Tibial nerve (tissue), 4 donors: ENCODE measurements at places on chromosomes 2 and 18. TPM values are rescaled to one million over a fixed set of nuclear protein-coding genes. Genes with fewer than 3 reads are reported as not detected.
A peak's percentile ranks its signal among the peaks of the same experiment; 100 is the strongest.

The EPB41L5 gene
- 15.1 TPM for total RNA-seq

- no peak for DNase-seq
- peaks cover 31% of the 10 kb centered on the region for H3K4me1 ChIP-seq
- H3K27ac ChIP-seq: peak overlapping the region; percentile 61
- peak overlapping the region; percentile 76 for H3K4me3 ChIP-seq
- no peaks in the 10 kb centered on the region for H3K36me3 ChIP-seq
Observed at GRCh38 chr2:240998706-240998994, 232 bp downstream of the SNED1 start.

The PFN4 gene
- total RNA-seq: 1.7 TPM

- H3K27ac ChIP-seq: no peak overlapping the region
- no peak for DNase-seq
- H3K36me3 ChIP-seq: no peaks in the 10 kb centered on the region
- no peak overlapping the region for H3K4me3 ChIP-seq
Observed at GRCh38 chr18:57538614-57539013, 47.9 kb downstream of the FECH start.

GRCh38 chr18:73986711-73987110 lies 160.9 kb downstream of the FBXO15 start:
- DNase-seq: no peak
- no peak overlapping the region for H3K27ac ChIP-seq
- no peaks in the 10 kb centered on the region for H3K4me1 ChIP-seq
- no peaks in the 10 kb centered on the region for H3K27me3 ChIP-seq
- H3K36me3 ChIP-seq: no peaks in the 10 kb centered on the region
- H3K4me3 ChIP-seq: no peak overlapping the region

GRCh38 chr2:147045113-147045512 lies 799.7 kb upstream of the ACVR2A start:
- no peaks in the 10 kb centered on the region for H3K36me3 ChIP-seq
- H3K27ac ChIP-seq: no peak overlapping the region
- DNase-seq: peak; percentile 20
- no peak overlapping the region for H3K4me3 ChIP-seq

The ZNF407 gene
- 18.6 TPM for total RNA-seq

GRCh38 chr2:233424154-233424951 lies 70.1 kb downstream of the DGKD start:
- H3K4me1 ChIP-seq: no peaks in the 10 kb centered on the region
- H3K36me3 ChIP-seq: no peaks in the 10 kb centered on the region
- DNase-seq: no peak
- no peak overlapping the region for H3K4me3 ChIP-seq

DNA sequence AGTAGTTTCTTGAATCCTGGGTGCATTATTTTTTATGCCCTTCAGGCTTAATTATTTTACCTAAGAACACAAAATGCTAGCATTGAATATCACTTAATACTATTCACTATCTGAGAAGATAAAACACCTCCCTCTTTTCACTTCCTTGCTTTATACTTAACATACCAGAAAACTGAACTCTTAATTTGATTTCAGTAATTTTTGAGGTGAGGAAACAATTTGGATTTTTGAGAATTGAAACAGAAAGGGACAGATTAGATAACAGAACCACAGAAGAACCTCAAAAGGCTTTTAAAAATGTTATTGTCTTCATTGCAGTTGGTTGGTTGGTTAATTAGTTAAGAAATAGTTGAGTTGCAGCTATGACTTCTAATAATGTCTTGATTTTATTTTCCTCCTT lies 69.5 kb downstream of the GPD2 start:
- no peak overlapping the region for H3K27ac ChIP-seq
- peaks cover 3% of the 10 kb centered on the region for H3K4me1 ChIP-seq
- H3K27me3 ChIP-seq: no peaks in the 10 kb centered on the region

DNA sequence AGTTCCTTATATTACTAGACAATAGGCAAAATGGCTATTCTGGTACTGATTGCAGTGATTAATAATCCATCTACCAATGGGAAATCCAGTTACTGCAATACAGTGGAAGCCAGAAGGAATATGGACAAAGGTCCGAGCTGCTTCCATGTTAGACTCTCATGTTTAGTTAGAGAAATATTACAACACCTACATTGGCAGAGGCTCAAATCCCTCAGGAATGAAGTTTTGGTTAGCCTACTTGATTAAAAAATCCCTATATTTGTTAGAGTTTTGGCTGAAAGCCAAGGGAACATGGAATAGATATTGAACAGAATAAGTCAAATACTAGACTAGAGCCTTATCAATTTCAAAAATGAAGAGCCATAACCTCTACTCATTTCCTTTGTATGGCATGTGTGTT lies 48.5 kb downstream of the ARL6IP6 start:
- no peak overlapping the region for H3K27ac ChIP-seq
- DNase-seq: no peak
- no peaks in the 10 kb centered on the region for H3K4me1 ChIP-seq
- H3K36me3 ChIP-seq: no peaks in the 10 kb centered on the region
- H3K4me3 ChIP-seq: no peak overlapping the region

DNA sequence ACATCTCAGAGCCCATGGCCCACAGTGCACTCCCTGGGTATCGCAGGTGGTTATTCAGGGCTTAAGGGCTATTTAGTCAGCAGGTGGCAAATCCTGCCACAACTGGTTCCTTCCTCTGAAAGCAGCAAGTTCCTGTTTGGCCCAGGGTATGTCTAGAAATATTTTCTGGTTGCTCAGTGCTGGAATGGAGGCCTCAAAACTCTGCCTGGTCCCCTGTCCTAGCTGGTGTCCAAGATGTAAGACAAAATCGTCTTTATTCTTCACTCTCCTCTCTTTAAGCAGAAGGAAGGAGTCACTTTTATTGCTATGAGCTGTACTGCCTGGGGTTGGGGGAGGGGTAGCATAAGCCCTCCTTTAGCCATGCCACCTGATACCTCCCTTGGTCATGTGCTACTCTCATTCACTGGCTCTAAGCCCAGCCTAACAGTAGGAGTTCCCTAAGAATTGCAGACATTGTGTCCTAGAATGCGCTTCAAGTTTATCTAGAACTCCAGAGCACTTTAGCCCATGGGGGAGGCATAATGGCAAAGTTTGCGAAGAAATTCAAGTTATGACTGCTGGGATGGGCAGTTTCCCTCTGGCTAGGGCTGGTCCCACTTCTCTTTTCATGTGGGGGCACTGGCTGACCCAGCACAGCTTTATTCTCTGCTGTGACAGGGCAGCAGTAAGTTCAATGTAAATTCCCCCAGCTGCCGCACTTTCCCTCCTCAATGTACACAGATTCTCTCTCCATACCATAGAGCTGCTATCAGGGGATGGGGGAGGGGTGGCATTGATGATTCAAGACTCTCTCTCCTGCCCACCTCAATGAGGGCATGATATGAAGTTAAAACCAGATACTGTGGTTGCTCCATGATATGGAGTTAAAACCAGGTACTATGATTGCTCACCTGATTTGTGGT lies 27.1 kb upstream of the CWC22 start:
- H3K4me1 ChIP-seq: no peaks in the 10 kb centered on the region
- no peak overlapping the region for H3K27ac ChIP-seq
- no peaks in the 10 kb centered on the region for H3K36me3 ChIP-seq
- DNase-seq: no peak

- H3K27me3 ChIP-seq: no peaks in the 10 kb centered on the region
- no peaks in the 10 kb centered on the region for H3K36me3 ChIP-seq
- H3K4me1 ChIP-seq: peaks cover 3% of the 10 kb centered on the region
- no peak for DNase-seq
Observed at GRCh38 chr18:79365701-79366100, 30.0 kb upstream of the NFATC1 start.

DNA sequence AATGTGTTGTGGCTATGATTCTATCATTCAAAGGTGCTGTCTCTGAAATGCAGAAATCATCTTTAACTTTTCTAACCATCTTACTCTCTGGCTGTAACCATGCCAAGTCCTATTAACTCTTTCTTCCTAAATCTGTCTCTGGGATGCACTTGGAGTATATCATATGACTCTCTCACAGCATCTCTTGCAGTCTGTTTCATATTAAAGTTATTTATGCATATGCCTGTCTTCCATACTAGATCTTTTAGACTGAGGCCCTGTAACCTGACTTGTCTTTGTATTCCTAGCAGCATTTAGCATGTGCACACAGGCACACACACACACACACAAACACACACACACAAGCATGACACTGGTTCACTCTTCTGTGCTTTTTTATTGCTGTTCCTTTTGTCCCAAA lies 320.6 kb downstream of the ETAA1 start:
- no peak overlapping the region for H3K4me3 ChIP-seq
- DNase-seq: no peak

DNA sequence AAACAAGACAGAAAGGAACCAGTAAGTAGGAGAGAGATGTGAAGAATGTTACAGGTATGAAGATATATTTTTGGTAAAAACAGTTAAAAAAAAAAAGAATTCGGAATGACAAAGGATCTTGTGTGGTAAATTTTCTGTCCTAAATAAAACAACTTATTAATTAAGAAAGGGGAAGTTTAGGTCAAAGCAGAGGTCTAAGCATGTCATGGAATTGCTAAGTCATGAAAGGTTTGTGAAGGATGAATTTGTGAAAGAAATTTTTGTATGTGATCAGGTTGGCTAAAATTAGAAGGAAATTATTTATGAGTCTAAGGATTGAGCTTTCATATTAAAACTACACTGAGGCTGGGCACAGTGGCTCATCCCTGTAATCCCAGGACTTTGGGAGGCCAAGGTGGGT lies 11.1 kb upstream of the ALPG start:
- DNase-seq: no peak
- H3K36me3 ChIP-seq: no peaks in the 10 kb centered on the region
- H3K4me1 ChIP-seq: no peaks in the 10 kb centered on the region
- H3K27me3 ChIP-seq: peaks cover 49% of the 10 kb centered on the region

DNA sequence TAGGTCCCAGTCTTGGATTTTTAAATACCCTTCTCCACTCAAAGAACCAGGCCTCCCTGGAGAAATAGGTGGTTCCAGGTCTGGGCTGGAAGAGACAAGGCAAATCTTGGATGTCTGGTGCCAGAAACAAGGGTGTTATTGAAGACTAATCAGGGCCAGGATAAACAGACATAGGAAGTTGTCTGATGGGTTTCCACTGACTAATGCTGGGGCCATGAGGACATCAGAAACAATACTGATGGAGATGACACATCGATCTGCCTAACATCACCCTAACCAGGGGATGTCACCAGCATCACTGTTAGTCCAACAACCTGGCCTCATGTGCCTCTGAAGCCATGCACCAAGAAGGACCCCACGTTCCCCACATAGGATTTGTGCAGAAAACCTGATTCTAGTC lies 42.5 kb upstream of the GLI2 start:
- H3K36me3 ChIP-seq: no peaks in the 10 kb centered on the region
- no peaks in the 10 kb centered on the region for H3K27me3 ChIP-seq
- peaks cover 8% of the 10 kb centered on the region for H3K4me1 ChIP-seq
- H3K27ac ChIP-seq: no peak overlapping the region
- no peak overlapping the region for H3K4me3 ChIP-seq

DNA sequence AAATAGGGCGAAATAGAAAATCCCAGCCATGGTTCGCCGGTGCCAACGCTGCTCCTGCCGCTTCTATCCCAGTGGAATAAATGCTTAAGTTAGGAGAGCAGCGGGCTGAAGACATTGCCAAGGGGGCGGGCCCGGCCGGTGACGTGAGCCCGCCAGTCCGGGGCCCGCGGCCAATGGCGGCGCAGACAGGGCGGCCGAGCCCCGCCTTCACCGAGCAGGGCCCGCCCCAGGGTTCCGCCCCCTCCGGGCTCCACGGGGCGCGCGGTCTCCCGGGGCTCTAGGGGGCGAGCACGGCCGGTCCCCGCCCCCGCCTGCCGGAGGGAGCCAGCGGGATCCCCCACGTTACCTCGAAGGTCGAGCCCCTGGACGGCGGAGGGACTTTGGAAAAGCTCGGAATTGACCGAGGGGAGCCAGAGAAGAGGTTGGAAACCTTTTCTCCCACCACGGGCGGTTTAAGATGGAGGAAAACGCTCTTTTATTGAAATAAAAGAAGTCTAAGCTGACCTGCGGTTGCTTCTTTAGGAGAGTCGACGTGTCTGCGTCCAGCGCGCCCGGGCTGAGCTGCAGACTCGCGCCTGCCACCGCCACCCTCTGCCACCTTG lies at the start of gene EPHA4:
Gene EPHA4 (minus strand): TSS at position 86 of the 602 bp plus-strand sequence. CDS start 56 bp downstream, at position 30.
- H3K27me3 ChIP-seq: peaks cover 48% of the 10 kb centered on the region
- H3K4me1 ChIP-seq: peaks cover 44% of the 10 kb centered on the region
- H3K27ac ChIP-seq: peak within 1 kb of the TSS; percentile 87
- peak; percentile 79 for DNase-seq

The WDR75 gene
- 24.1 TPM for total RNA-seq

- H3K4me1 ChIP-seq: peaks cover 11% of the 10 kb centered on the region
- H3K36me3 ChIP-seq: no peaks in the 10 kb centered on the region
- no peak for DNase-seq
Observed at GRCh38 chr2:96769814-96770213, 9.1 kb downstream of the CNNM4 start.

The CDK15 gene
- 6.5 TPM for total RNA-seq

GRCh38 chr2:240435457-240435947 lies at the start of gene GPC1:
Gene GPC1, plus strand, starts transcription at chr2:240435663. Its CDS starts 256 bp downstream, at chr2:240435919.
- H3K4me3 ChIP-seq: peak within 1 kb of the TSS; percentile 65
- H3K27ac ChIP-seq: peak within 1 kb of the TSS; percentile 95
- H3K4me1 ChIP-seq: peaks cover 17% of the 10 kb centered on the region
- peak; percentile 49 for DNase-seq
- no peaks in the 10 kb centered on the region for H3K27me3 ChIP-seq
- H3K36me3 ChIP-seq: no peaks in the 10 kb centered on the region

- DNase-seq: no peak
- no peaks in the 10 kb centered on the region for H3K27me3 ChIP-seq
- H3K4me1 ChIP-seq: peaks cover 6% of the 10 kb centered on the region
- H3K36me3 ChIP-seq: no peaks in the 10 kb centered on the region
- no peak overlapping the region for H3K4me3 ChIP-seq
Observed at GRCh38 chr18:5524660-5525059, 19.1 kb downstream of the EPB41L3 start.

The TMEM214 gene
- total RNA-seq: 57.5 TPM

- peaks cover 27% of the 10 kb centered on the region for H3K4me1 ChIP-seq
- no peaks in the 10 kb centered on the region for H3K36me3 ChIP-seq
- peak; percentile 91 for DNase-seq
- peak overlapping the region; percentile 3 for H3K4me3 ChIP-seq
- H3K27ac ChIP-seq: peak overlapping the region; percentile 53
Observed at GRCh38 chr18:11040823-11041656, 108.3 kb downstream of the PIEZO2 start.

GRCh38 chr2:164542581-164543021 lies 78.7 kb downstream of the GRB14 start:
- DNase-seq: no peak
- no peak overlapping the region for H3K4me3 ChIP-seq

DNA sequence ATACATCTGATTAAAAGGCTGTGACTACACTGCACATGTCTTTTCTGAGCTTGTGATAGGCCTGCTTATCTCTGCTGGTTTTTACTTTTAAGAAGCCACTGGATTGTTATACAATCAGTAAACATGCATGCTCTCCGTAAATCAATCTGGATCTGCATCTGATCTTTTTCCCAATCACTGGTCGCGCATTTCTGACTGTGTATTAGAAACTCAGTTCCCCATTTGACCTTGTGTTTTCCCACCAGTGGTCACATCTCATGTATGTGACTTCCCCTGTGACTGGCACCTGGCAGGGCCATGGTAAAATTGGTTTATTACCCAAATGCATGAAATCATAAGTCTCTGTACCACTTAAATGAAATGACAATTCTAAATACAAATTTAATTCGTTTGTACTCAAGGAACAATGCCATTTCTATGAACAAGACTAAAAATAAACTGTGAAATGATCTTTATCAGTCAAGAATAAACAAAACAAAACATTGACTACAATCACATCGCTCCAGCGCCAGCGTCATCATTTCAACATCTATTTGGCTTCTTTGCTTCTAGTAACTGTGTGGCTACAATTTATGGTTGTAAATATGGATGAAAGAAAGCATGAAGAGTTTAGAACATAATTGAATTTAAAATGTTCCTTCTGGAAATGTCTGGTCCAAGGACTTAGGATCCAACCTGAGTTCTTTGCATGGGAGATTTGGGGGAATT lies 396.6 kb upstream of the TRIB2 start:
- peaks cover 9% of the 10 kb centered on the region for H3K4me1 ChIP-seq
- no peaks in the 10 kb centered on the region for H3K36me3 ChIP-seq
- no peaks in the 10 kb centered on the region for H3K27me3 ChIP-seq
- H3K27ac ChIP-seq: no peak overlapping the region
- H3K4me3 ChIP-seq: no peak overlapping the region
